Liver (tissue), 10 donors: ENCODE measurements at places on chromosomes 6 and 20.

- DNase-seq: no peak
Measured at GRCh38 chr20:56952258-56953047, 314.0 kb downstream of the BMP7 start.

DNA sequence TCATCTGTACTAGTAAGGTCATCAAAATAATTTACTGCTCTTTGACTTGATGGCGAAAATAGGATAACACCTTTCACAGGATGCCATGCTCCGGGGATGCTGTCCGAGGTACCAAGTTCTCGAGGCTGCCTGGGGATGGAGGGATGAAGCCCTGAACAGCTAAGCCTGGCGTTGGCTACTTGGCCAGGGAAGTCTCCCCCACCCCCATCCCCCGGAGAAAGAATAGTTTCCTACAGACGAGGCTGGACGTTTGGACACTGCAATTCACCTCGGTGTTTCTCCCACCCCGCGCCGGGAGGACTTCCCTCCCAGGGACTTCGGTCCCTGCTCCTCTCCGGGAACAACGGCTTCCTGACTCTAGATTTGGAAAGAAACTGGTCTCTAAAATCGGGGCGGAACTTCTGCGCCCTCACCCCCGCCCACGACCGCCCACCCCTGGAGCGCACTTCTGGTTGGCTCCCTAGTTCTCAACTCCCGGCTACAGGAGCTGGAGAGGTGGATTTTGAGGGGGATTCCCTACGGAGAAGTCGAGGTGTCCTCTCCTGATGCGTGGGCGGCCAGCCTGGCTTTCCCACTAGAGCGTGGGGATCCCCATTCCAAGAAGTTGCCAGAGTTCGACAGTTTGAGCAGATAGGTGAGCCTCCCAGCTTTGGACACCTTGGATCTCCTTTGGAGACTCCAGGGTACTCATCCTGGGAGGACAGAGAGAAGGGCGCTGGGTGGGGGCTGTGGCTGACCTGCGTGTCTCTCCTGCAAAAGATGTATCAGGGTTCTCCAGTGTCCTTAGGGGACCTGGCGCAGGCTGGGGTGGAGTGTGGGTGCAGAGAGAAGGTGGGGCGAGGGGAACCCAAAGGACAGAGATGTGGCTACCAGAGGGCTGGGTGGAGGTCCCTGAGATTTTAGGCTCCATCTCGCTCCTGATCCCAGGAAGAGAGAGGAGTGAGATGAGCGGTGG is 1.1 kb downstream of the PCSK2 start:
- DNase-seq: no peak

DNA sequence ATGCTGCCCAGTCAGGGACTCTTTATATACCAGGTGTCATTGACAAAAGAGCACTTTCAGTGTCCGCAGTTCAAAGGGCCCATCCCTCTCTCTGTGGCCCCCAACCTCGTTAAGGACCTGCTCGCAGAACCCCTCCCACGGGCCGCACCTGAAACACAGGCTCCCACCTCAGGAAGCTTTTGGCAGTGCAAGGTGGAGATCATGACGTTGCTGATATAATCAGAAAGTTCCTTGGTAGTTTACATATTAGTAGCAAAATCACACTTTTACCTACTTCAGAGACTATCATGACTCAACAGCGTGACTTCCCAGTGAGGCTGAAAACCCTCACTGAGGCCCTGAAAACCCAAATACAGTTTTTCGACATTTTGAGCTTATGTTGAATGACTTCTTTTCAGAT is 4.1 kb downstream of the TTLL2 start:
- DNase-seq: no peak

DNA sequence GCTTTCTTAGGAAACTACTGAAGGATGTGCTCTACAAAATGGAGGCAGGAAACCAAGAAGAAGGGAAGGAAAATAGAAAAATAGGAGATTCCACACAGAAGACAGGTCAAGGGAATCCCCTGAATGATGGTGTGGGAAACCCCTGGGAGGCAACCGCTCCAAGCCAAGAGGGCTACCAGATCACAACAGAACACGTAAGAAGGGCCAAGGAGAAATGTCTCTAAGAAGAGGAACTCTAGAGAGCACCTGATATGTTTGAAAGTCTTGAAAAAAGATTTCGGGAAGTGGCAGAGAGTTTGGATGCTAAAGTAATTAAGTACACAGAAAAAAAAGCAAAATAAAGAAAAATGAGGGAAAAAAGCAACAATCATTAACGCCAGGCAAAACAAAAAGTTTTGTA is 7.1 kb downstream of the KIF13A start:
- no peak for DNase-seq

GRCh38 chr6:161101517-161101916 is 109.9 kb downstream of the MAP3K4 start:
- no peak for DNase-seq

GRCh38 chr20:50308513-50309279 is 118.1 kb downstream of the CEBPB start:
- no peak for DNase-seq
